ENCODE measurements at places on chromosomes 4 and X.
A peak's percentile ranks its signal among the peaks of the same experiment; 100 is the strongest.

- DNase-seq: no peak
Observed at GRCh38 chrX:107713543-107714205, 61.9 kb downstream of the TSC22D3 start.

GRCh38 chrX:64792598-64793337, 183.5 kb downstream of the ZC4H2 start:
- no peak for DNase-seq

DNA sequence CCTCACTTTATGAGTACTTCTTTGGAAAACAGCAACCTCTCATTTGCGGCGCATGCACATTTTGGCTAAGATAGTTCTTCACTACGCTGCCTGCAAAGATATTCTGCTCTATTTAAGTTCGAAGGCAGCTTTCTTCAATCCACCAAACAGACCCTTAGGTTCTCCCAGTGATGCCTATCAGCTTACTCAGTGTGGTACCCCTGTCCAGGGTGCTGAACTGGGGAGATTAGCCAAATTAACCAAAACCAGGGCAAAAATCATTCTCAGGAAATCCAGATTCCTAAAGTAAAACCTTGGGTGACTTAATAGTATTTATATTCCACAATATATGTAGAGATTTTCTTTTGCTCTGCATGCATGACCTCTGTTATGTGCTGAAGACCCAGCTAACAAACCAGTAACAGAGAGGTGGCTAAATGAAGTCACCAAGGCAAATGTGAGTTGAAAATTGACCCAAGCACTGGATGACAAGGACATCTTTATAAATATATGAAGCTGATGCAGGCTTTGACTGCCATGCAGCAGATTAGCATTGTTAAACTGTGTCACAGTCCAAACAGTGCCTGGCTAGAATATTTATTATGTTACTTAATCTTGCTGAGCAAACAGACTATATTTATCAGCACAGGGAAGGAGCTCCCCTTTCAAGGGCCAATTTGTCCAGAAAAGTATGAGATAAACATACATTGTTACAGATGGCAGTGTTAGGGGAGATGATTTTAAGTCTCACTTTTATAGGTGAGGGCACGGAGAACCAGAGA, 418.2 kb downstream of the STIM2 start:
- peak; percentile 76 for DNase-seq

- no peak for DNase-seq
Observed at GRCh38 chr4:5142726-5143125, 91.4 kb downstream of the STK32B start.

GRCh38 chr4:158313566-158313965, 103.3 kb downstream of the TMEM144 start:
- DNase-seq: no peak

GRCh38 chr4:16804581-16804980, 93.9 kb downstream of the LDB2 start:
- no peak for DNase-seq
